Adrenal gland (tissue), 19 donors: ENCODE measurements at places on chromosomes 2 and 18. TPM values are rescaled to one million over a fixed set of nuclear protein-coding genes. Genes with fewer than 3 reads are reported as not detected.
A peak's percentile ranks its signal among the peaks of the same experiment; 100 is the strongest.

Gene FNDC4
- 321 TPM for total RNA-seq

Gene ESPNL
- total RNA-seq = 1.4 TPM

Gene SIX3
- total RNA-seq = not detected

Gene MYO5B
- total RNA-seq = 9.1 TPM

Gene ABHD1
- 3.3 TPM for total RNA-seq

DNA sequence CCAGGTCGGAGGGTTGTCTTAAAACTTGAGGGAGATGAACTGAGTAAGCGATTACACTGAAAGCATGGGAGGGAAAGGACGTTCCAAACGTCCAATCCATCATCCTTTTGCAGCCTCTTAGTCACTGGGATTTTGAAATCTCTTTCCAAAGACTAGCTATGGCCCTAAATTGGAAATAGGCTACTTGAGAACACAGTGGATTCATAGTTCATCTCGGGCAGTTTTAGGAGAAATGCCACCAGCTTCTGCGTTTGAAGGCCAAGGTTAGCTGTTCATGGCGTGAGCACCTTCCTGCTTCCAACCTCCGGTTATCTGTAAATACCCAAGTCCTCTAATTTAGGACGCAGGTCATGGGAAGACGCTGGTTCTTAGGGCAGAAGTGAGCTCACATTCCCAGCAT is 821 bp upstream of the EML6 start:
- peak; percentile 70 for DNase-seq
- no peaks in the 10 kb centered on the region for H3K27me3 ChIP-seq
- H3K27ac ChIP-seq = peak overlapping the region; percentile 77
- no peak overlapping the region for H3K4me3 ChIP-seq
- H3K4me1 ChIP-seq = peaks cover 6% of the 10 kb centered on the region
- no peaks in the 10 kb centered on the region for H3K36me3 ChIP-seq

DNA sequence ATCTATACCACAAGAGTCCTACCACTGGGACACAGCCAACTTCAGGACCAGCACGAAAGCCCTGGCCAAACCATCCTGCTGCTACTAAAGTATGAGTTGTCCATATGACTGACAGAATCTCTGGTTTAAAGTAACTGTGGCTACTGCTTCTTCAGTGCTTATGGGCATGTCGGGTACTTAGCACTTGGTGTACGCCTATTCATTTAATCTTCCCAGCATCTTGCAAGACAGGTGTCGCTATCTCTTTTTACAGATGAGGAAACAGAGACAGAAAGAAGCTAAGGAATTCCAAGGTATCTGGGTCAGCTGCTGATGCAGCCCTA is 203.4 kb upstream of the ID2 start:
- H3K36me3 ChIP-seq = no peaks in the 10 kb centered on the region
- no peak overlapping the region for H3K4me3 ChIP-seq
- no peak overlapping the region for H3K27ac ChIP-seq
- DNase-seq = no peak
- H3K4me1 ChIP-seq = peaks cover 8% of the 10 kb centered on the region
- no peaks in the 10 kb centered on the region for H3K27me3 ChIP-seq

DNA sequence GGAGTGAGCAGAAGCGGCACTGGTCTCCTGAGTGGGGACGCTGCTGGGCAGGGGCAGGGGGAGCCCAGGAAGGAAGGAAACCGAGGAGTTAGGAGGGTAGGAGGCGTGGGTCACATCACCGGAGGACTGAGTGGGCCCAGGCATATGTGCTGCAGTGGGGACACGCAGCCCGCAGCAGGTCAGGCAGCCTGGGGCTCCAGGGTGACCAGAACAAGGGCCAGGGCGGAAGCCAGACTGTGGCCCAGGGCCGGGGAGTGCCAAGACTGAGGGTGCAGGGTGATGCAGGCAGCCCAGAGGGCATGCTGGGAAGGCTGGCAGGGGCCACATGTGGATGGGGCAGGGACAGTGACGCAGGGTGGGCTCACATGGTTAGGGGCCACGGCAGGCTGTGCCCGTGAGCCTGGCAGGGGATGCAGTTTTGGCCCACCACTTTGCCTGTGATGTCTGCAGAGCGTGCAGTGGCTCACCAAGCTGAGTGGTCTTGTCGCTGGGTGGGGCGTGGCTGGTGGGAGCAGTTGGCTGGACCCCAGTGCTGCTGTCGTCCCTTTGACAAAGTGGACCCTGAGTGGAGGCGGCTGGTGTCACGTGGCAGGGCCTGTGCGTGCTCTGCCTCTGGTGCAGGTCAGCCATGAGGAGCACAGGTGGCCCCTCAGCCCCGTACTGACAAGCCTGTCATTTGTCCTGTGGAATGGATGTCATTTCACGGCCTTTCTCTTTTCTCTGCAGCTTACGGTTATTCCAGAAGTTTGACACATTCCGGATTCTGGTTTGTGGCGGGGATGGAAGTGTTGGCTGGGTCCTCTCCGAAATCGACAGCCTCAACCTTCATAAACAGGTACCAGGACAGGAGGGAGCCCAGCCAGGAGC is 87.1 kb downstream of the DGKD start:
- no peak overlapping the region for H3K4me3 ChIP-seq
- H3K27me3 ChIP-seq = no peaks in the 10 kb centered on the region
- H3K36me3 ChIP-seq = peaks cover 19% of the 10 kb centered on the region
- H3K4me1 ChIP-seq = no peaks in the 10 kb centered on the region
- no peak overlapping the region for H3K27ac ChIP-seq

DNA sequence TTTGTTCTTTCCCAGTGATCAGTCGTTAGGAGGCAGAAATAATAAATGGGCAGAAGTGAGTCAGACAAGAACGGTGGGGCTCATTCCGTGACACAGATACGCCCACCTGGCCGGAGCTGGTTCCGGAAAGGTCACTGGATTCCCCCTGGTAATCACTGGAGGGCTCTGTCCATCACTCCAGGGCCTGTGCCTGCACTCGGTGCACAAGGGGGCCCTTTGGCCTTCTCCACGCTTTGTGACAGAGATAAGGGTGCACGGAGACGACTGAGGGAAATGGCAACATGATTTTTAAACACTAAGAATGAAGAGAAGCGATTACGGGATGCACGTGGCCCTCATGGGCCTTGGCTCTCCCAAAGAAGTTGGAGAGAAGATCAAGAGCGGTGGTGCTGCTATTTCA is 84.4 kb downstream of the PTGR3 start:
- H3K4me3 ChIP-seq = no peak overlapping the region
- no peaks in the 10 kb centered on the region for H3K27me3 ChIP-seq
- no peak overlapping the region for H3K27ac ChIP-seq

DNA sequence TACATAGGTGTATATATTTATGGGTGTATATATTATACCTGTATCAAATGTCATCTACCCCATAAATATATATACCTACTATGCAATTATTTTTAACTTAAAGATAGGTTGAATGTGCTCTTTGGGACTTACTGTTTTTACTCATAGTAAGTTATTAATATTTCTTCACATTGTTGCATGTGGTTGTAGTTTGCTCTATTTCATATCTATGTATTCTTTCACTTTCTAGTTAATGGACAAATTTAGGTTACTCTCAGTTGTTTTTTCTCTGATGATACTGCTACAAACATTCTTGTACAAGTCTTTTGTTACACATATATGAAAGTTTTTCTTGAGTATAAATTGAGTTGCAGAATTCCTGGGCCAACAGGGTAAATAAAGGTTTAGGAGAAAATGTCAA is 601.8 kb upstream of the ID2 start:
- DNase-seq = no peak
- H3K4me1 ChIP-seq = no peaks in the 10 kb centered on the region
- H3K4me3 ChIP-seq = no peak overlapping the region
- H3K27me3 ChIP-seq = no peaks in the 10 kb centered on the region
- H3K27ac ChIP-seq = no peak overlapping the region

DNA sequence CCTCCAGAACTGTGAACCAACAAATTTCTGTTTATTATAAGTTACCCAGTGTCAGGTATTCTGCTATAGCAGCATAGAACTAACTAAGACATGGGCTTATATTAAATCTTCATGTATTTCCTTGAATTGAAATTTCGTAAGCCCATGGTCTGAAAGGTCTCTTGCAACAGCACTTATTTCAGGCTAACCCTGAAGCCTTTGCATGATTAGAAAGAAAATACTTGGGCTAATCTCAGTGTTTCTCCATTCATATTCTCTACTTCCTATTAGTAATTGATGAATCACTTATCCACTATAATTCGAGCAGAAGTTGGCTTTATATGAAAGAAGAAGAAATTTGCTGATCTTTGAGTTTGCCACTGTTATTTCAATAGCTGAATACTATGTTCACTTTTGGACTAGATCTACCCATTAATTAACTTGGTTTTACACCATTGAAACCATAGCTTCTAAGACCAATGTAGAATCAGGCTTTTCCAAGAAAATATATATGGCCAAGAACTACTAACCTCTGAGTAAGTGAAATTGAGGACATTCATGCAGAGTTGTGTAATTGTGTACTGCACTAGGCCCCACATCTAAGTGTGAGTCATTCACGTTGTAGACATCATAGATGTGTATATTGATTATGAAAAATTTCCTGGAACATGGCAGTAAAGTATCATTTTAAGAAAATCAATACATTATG is 731.6 kb downstream of the SOCS6 start:
- H3K4me1 ChIP-seq = no peaks in the 10 kb centered on the region
- no peaks in the 10 kb centered on the region for H3K27me3 ChIP-seq
- DNase-seq = no peak
- no peak overlapping the region for H3K27ac ChIP-seq
- H3K4me3 ChIP-seq = no peak overlapping the region
- H3K36me3 ChIP-seq = no peaks in the 10 kb centered on the region

GRCh38 chr18:24536326-24536725 is 75.9 kb downstream of the HRH4 start:
- no peaks in the 10 kb centered on the region for H3K36me3 ChIP-seq
- no peak overlapping the region for H3K27ac ChIP-seq
- peaks cover 9% of the 10 kb centered on the region for H3K27me3 ChIP-seq
- H3K4me3 ChIP-seq = no peak overlapping the region

DNA sequence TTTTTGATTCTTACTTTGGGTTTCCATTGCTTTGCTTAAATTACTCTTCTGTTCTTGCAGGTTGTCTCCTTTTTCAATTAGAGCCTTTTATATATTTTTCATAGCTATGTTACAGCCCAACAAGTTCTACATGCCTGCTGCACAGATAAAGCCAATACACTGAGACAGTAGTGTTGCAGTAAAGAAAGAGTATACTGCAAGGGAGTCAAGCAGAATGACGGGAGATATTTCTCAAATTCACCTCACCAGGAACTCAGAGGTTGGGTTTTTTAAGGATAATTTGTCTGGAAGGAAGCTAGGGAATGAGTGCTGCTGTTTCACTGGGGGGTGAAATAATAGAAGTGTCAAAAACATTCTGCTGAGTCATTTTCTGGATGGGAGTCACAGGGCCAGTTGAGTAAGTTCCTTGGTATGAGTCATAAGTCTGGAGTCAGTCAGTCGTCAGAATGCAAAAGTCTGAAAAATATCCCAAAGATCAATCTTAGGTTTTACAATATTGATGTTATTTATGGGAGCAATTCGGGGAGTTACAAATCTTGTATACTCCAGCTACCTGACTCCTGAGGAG is 193.0 kb upstream of the RGPD4 start:
- H3K4me1 ChIP-seq = no peaks in the 10 kb centered on the region
- no peaks in the 10 kb centered on the region for H3K36me3 ChIP-seq
- H3K27me3 ChIP-seq = no peaks in the 10 kb centered on the region
- H3K4me3 ChIP-seq = no peak overlapping the region
- H3K27ac ChIP-seq = no peak overlapping the region

DNA sequence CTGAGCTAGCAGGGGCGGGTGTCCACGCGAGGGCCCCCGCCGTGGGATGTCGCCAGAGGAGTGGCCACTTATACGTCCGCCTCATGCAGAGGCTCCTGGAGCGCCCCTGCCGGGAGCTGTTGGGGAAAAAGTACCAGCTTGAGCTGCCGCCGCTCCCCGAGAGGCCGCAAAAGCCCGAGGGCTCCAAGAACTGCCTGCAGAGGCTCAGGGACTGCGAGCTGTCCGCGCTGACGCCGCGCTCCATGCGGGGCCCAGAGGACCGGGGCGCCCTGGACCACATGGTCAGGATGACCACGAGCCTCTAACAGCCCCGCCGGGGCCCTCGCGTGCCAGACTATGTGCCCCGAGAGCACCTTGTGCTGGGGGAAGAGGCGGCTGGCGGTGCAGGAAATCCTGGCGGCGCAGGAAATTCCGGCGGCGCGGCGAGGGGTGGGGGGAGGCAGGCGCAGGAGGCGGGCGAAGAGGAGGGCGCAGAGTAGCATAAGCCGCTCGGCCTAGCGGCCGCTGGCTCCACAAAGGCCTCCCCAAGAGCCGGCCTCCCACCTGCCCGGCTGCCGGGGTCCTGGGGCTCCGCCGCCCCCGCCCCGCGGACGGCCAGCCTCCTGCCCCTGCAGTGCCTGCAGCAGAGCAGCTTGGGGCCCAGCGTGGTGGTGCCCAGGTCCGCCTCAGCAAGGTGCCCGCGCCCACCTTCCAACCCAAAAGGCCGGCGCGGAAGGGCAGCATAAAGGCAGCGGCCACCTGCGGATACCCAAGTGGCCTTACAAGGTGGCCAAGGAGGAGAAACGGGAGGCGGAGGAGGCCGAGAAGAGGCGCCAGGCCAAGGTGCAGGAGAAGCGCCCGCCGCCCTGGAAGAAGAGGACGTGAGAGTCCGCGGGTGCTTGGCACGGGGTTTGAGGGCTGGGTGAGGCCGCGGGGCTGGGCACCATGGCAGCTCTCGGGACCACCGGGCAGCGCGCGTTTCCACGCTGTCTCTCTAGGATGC is 42.1 kb upstream of the TRIM43B start:
- H3K27ac ChIP-seq = peak overlapping the region; percentile 31
- peak; percentile 66 for DNase-seq
- H3K4me3 ChIP-seq = peak overlapping the region; percentile 70

- H3K27ac ChIP-seq = no peak overlapping the region
- no peaks in the 10 kb centered on the region for H3K27me3 ChIP-seq
- H3K4me3 ChIP-seq = no peak overlapping the region
- no peak for DNase-seq
- no peaks in the 10 kb centered on the region for H3K36me3 ChIP-seq
- no peaks in the 10 kb centered on the region for H3K4me1 ChIP-seq
These were observed 16.0 kb upstream of the SPHKAP start for GRCh38 chr2:228197504-228197903.

GRCh38 chr2:230258483-230258882 is 32.9 kb downstream of the SP140 start:
- H3K27me3 ChIP-seq = no peaks in the 10 kb centered on the region
- no peak for DNase-seq

DNA sequence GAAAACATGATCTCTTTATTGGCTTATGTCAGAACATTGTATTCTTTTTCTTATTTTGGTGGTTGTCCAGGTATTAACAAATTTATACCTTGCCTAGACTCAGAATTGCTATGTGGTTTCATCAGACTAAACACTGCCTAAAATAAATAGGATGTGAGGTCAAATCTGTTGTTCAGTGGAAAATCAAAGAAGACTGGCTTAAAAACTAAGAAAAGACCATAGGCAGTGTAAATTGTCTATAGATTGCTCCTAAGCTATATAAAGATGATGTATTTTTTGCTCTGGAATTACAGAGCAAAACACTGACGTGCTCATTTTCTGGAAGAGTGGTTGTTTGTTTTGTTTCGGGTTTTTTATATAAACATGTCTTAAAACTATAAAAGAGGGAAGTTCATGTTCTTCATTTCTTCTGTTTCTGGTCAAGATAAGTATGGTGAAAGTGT is 266.0 kb downstream of the ALPK2 start:
- no peak overlapping the region for H3K4me3 ChIP-seq
- H3K36me3 ChIP-seq = peaks cover 7% of the 10 kb centered on the region
- no peaks in the 10 kb centered on the region for H3K27me3 ChIP-seq
- DNase-seq = no peak
- no peak overlapping the region for H3K27ac ChIP-seq
- H3K4me1 ChIP-seq = no peaks in the 10 kb centered on the region
